ENCODE measurements at places on chromosomes 6 and 20.

- DNase-seq = no peak
Observed at GRCh38 chr6:168190014-168190405, 111.0 kb upstream of the FRMD1 start.

DNA sequence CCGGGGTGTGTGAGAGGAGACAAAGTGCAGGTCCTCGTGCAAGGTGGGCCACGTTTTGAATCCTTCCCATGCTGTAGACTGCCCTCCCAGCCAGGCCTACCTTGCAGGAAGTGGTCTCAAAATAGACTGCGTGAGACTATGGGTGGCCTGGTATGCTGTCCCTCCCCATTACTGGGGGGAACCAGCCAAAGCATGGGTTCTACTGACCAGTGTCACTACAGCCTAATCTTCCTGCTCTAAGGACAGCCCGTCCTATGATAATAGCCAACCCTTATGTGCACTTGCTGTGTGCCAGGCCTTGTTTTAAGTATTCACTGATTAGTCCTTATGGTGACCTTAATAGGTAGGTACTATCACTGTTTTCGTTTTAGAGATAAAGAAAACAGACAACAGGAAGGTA, 38.0 kb downstream of the FOXP4 start:
- no peak for DNase-seq

DNA sequence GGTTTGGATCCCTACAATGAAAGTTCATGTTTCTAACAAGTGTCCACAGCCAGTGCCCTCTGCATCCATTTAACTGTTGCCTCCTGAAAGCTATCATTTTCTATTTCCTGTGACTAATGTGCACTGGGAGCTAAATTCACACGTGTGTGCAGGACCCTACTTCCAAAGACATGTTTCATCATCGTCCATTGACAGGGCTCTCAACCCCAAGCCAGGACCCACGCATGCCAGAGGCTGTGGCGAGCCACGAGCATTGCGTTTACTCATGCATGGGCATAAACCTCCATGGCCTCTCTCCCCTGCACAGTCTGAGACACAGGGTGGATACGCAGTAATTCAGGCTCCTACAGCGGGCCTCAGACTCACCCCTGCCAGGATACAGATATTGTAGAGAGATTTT, 153.2 kb downstream of the MAFB start:
- no peak for DNase-seq

DNA sequence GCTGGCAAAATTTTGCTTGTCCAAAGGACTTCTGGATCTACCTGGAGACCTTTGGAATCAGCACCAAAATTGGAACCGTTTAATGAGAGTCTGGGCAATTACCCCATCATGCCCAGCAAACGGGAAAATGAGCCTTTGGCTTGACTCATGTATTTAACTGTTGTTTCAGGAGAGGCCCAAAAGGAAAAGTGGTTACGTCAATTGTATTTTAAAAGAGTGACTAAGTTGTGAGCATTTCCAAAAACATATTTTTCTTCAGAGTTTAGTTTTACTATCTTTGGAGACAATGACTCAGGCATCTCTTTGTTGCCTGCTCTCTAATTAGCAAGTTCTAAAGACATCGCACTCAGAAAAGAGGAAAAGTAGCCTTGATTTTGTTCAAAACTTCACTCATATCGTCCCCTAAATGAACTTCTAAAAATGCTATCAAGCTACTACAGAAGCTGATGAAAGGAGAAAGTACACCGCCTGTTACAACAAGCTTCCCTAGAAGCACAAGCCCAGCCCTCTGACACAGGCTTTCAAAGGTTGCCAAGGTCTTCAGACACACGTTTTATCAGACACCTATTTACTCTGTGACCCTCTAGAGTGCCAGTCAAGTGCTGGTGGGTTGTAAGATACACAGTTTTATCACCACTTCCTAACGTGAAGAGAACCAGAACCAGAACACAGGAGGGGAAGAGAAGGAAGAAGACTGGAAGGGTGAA, 146.2 kb downstream of the TBX18 start:
- DNase-seq = no peak

- DNase-seq = no peak
Observed at GRCh38 chr6:112286500-112287144, 32.3 kb upstream of the LAMA4 start.

- DNase-seq = no peak
Observed at GRCh38 chr6:14785493-14785790, 460.4 kb upstream of the JARID2 start.

GRCh38 chr20:34850969-34851368, 21.7 kb downstream of the GGT7 start:
- DNase-seq = no peak

GRCh38 chr20:33377366-33377765, 24.0 kb downstream of the CDK5RAP1 start:
- DNase-seq = no peak

DNA sequence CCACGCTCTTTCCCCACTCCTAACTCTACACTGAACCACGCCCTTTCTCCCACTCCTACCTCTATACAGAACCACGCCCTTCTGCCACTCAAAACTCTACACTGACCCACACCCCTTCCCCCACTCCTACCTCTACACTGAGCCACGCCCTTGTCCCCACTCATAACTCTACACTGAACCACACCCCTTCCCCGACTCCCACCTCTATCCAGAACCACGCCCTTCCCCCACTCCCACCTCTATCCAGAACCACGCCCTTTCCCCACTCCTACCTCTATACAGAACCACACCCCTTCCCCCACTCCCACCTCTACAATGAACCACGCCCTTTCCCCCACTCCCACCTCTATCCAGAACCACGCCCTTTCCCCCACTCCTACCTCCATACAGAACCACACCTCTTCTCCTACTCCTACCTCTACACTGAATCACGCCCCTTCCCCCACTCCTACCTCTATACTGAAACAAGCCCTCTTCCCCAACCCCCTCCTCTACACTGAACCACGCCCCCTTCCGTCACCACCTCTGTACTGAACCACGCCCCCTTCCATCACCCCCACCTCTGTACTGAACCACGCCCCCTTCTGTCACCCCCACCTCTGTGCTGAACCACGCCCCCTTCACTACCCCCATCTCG, 10.1 kb downstream of the PXMP4 start:
- DNase-seq = no peak

- no peak for DNase-seq
Observed at GRCh38 chr6:13526727-13527670, 39.6 kb upstream of the GFOD1 start.

DNA sequence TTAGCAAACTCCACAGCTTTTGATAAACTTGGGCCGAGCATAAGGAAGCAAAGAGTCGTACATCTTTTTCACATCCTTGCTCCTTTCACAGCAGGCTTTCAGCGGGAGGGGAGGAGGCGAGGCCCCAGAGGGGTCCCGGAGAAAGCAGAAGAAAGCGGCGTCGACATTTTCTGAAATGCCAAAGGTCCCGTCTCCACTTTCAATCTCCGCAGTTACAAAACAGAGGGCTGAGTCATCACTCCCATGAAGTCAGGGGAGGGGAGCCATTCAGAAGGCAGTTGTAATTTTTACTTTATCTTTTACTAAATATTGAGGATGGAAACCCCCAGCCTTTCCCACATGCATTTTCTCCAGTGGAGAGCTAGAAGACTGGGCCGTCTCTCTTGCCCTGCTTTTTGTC, 174.2 kb upstream of the THBS2 start:
- DNase-seq = no peak

DNA sequence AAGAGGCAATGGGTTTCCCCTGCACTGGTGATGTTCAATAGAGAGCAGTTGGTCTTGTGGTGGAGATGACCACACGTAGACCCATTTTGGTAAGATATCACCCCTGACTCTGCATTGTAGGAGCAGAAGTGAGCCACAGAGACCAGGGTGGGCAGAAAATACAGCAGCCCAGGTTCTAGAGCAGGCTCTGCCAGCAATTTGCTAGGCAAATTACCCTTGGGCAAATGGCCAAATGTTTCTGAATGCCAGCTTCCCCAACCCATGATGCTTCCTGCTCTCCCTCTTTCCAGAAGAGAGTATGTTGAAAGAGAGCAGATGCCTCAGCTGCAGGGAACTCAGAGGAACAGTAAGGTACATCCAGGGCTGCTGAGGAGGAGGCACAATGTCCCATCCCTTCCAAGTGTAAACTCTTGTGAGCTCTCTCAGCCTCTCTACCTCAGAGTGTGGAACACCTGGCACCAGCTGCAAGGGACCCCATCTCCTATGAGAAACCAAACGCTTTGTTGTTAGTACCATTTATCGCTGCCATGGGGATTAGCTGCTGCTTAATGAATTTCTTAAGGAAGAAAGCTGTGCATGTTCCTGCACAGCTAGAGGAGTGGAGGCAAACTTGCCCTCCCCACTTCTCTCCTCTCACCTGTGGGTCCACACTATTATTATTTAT, 317.5 kb upstream of the MOCS1 start:
- no peak for DNase-seq

DNA sequence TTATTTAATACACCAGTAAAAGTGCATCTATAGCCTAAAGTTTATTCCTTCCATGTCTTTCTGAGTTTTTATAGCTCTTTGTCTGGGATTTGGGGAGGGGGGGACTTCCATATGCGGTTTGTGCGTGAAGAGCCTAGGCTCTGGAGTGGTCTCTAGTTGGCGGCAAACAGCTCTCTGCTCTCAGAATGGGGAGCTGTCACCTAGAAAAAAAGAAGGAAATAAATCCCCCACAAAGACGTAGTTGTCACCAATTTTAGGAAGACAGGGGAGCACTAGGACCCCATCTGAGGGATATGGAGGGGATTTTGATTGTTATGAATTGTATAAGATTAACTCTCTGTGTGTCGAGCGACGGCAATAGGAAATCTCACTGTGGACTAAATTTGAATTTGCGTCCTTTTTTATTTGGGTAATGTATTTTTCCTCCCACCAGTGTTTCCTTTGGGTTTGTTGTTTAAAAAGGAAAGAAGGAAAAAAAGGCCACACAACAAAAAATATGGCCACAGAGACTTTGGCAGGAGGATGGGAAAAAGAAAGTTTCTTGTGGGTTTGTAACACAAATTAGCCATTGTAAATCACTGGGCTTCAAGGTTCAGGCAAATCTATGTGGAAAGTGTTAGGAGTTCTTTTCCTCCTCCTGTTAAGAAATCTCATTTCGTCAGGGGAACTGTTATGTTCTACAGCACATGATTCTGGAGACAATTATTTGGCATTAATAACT, 7.4 kb downstream of the POU3F2 start:
- no peak for DNase-seq

DNA sequence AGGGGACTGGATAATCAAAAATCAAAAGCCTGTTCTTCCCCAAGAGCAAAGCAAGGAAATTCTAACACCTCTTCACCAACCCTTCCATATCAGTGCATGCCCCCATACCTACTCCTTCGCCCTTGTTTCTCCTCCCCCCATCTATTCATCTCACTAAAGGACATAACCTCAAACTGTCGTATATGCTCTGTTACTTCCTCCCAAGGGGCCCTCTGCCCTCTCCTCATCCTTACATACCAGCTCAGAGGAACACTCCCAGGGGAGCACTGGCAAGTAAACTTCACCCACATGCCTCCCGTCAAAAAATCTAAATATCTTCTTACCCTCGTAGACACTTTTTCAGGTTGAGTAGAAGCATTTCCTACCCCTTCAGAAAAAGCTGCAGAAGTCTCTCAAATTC, 9.4 kb upstream of the ADTRP start:
- no peak for DNase-seq

DNA sequence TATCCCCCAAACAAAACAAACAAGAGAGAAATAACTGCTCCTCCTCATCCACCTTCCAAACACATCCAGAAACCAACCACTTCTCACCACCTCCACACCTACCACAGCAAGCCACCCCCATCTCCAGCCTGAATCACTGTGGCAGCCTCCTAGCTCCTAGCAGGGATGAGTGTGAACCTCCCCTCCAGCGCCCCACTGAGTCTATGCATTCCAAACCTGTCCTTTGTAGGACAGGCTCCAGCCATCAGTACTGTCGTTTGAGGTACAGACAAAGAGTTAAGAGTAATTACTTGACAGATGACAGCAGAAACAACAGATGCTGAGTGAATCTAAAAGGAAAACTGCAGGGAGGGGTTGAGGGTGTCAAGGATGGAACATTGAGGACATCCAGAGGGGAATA, 2.4 kb downstream of the METTL24 start:
- DNase-seq = no peak

- DNase-seq = no peak
Observed at GRCh38 chr6:62445521-62445920, 159.5 kb upstream of the KHDRBS2 start.

DNA sequence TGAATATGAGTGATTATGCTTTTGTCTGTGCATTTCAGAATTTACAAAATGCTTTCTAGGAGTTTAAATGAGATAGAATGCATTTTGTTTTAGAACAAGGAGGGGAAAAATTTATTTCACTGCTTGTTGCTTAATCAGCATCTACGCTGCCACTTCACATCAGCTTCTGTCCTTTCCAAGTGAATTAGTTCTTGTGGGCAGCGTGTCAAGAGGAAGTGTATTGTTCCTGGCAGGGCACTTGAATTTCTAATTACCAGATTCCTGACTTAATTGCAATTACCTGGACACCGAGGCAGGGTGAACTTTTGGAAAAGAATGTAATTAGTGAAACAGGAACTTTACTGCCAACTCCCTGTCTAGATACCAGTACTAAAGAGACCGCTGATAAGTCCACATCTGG, 263.5 kb downstream of the TMEM242 start:
- no peak for DNase-seq

- DNase-seq = no peak
Observed at GRCh38 chr20:31945785-31946184, 6.1 kb downstream of the PDRG1 start.

DNA sequence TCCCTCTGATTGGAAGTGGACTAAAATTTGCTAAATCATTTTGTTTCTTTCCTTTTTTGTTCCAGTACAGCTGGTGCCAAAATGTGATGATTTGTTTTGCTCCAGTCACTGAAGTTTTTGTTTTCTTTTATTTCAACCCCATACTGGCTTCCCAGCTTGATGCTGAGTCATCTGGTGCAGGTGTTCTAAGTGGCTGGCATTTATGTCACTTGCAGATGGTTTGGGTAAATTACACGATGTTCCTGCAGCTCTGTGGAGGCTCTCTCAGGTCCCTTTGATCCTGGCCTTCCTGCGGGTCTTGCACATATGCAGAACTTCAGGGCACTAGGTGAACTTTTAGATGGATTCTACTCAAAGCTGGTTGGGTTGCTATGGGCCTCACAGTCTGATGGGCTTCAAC, 577.7 kb downstream of the HAO1 start:
- DNase-seq = no peak

- DNase-seq = no peak
Observed at GRCh38 chr20:23145281-23145700, 59.2 kb upstream of the CD93 start.

- DNase-seq = no peak
Observed at GRCh38 chr6:156068881-156069280, 613.2 kb upstream of the NOX3 start.

DNA sequence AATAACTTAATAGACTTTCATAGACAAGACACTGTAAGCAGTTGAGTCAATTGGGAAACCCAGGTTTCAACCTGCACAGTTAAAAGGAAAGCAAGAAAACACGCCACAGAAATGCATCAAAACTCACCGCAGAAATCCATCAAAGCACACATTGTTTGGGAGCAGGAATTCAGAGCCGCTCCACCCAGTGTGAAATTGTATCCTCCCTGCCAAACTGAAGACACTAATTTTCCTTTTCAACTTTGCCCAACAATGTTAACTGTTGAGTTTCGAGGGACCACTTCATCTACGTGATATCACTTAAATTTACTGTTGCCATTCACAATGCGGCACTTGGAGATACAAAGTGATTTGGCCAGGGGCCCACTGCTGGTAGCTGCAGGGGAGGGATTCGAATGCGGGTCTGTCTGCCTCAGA, 92.7 kb downstream of the DACT2 start:
- no peak for DNase-seq
